Gastrocnemius medialis (tissue), 4 donors: ENCODE measurements at places on chromosomes 7 and 10.

DNA sequence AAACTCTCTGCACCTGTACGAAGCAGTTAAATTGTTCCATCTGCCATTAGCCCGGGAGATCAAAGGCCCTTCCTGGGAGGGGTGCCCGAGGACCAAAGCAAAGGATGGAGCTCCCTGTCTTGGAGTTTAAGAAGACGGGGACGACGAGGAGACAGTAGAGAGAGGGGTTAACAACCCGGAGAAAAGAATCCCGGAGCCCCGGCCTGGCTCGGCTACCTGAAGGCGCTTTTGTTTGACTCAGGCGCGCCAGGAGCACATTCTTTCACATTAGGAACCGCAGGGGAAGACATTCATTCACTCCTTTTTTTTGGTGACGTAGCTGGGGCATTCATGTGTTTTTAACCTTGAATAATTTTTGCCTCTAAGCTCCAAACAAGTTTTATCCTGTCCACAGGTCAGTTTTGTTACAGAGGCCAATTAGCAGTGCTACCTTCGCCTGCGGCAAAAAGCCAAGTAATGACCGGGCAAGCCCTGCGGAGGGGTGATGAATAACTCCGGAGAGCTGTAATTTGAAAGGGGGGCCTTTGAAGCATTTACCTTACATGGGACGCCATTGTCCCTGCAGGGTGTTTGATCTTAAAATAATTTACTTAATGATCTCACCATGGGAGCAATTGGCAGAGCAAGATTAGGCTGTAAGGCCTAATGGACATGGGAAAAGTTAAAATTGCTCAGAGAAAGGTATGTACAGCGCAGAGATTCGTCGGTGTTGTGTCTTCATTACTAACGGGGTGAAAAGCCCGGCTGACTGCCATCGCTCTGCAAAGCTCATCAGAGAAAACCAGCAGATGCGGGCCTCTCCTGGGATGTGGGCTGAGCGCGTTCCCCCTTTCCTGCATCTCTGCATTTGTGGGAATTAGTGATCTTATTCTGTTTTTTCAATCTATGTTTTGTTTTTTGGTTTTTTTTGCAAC is 258.0 kb upstream of the SP4 start:
- no peak for DNase-seq

DNA sequence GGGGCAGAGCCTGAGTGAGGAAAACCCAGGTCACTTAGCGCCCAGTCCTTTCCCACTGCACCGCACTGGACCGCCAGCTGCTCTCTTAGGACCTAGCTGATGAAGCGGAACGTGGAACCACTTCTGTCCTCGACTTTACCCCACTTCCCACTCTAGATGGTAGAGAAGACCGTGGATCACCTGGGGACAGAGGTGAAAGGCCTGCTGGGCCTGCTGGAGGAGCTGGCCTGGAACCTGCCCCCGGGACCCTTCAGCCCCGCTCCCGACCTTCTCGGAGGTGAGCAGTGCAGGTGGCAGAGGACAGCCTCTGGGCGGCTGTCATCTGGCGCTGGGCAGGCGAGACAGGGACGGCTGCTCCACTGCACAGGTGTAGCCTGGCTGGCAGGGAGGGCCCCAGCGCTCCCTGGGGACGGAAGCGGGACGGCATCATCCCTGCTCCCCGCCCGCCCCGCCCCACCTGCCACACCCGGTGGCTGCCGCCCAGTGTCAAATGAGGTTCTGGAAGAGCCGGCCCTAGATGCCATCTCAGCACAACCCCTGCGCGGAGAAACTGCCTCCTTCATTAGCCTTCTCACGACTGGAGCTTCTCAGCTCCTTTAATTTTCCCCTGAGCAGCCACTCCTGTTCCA is 11.7 kb downstream of the PLAC9 start:
- no peak for DNase-seq

DNA sequence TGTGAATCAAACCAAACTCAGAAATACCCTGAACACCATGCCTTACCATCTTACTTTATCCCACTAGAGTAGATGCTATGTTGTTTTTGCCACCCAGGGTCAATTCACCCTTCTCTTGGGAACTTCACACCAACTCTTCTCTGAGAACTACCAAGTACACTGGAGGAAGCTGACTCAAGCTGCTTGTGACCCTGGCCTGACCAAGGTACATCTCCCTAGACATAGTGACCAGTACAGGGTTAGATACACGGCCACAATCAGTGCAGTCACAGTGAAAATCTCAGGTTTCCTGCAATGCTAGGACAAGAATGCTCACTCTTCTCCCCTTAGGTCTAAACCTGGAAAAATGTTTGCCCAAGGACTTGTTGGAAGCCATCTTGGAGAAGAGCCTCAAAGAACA is 31.8 kb downstream of the EZH2 start:
- no peak for DNase-seq

GRCh38 chr10:132856869-132857524 is 71.0 kb upstream of the NKX6-2 start:
- no peak for DNase-seq

GRCh38 chr7:29077854-29078253 is 68.5 kb downstream of the CPVL start:
- DNase-seq, result no peak

DNA sequence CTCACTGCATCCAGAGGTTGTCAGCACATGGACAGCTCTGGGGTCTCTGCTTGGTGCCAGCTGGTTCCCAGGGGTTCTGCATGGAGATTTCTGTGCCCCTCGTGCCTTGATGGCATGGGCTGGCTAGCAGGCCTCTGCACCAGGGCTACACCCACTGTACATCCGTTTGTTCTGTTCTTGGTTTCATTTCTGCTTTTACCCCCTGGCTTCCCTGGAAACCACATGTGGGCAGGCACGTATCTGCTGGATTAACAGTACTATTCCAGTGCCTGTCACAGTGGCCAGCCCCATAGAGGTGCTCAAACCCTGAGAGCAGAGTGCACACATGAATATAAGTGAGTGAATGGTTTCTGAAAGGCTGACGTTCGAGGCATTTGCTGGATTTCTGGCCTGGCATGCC is 207.2 kb upstream of the GPR26 start:
- no peak for DNase-seq

DNA sequence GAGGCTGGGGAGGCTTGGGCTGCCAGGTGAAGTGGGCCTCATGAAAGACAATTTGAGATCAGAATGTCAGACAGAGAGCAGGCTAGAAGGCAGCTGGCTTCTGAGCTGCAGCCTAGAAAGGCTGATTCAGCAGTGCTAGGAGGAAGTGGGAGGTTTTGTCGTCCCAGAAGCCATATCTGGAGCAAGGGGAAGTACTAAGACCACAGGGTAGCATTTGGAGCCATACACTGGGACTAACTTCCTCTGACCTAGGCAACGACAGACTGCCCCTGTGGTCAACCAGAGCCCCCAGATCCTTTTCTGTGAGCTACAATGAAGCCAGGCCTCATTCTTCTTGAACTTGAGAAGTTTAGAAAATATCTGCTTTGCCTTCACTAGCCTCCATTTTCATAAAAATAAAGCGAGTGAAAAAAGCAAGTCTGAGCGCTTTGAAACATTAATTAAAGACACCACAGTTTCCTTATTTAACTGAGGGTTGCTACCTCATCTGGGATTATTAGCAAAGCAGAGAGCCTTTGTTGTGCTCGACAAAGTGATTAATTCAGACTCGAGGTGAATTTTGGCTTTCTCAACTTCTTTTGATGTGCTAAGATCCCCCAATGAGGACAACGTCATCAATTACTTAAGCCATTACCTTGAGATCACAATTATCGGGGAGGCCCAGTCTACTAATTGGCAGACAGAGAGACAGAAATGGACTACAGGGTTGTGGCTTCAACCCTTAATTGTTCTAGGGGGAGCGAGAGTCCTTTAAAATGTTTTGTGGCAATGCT is 26.6 kb downstream of the TBXAS1 start:
- DNase-seq, result no peak

DNA sequence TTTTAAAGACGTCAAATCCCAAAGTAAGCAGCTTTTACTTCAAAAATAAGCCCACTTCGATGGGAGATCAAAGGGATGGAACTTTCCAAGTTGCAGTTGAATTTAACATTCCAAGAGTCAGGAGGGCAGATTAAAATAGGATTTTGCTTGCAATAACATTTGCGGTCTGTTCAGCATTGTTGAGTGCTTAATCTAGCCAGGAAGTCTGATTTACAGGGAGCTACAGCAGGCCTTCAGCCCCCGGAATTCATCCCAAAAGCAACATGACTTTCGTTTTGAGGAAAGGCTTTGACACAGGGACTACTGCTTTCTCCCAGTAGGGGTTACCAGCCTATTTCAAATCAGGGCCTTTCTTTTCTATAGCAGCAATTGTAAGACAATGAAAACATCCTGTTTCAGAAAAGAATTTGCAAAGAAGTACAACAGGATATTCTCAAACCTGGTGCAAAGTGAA is 279.6 kb upstream of the PITRM1 start:
- no peak for DNase-seq

GRCh38 chr10:49549640-49550346 is 10.9 kb upstream of the ERCC6 start:
- DNase-seq, result no peak

DNA sequence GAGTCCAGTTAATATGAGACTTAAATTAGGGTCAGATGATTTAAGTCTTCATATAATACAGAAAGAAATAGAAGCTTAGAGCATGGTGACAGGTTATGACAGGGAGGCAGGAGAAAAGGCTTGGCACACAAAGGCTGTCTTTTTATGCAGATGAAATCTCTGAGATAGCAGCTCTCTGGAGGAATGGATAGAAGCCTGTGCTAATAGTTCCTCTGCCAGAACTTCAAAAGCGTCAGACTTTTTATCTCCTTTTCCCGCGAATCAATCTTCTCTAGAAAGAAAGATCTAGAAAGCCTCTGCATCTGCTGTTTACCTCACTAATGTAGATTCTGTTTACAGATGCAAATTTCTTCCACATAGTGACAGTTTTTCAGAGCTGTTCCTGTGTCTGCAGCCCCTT is 1106.2 kb downstream of the XPNPEP1 start:
- DNase-seq, result no peak

GRCh38 chr10:75450644-75451640 is 19.5 kb downstream of the LRMDA start:
- no peak for DNase-seq

GRCh38 chr7:67990716-67991115 is 994.1 kb downstream of the TYW1 start:
- no peak for DNase-seq

DNA sequence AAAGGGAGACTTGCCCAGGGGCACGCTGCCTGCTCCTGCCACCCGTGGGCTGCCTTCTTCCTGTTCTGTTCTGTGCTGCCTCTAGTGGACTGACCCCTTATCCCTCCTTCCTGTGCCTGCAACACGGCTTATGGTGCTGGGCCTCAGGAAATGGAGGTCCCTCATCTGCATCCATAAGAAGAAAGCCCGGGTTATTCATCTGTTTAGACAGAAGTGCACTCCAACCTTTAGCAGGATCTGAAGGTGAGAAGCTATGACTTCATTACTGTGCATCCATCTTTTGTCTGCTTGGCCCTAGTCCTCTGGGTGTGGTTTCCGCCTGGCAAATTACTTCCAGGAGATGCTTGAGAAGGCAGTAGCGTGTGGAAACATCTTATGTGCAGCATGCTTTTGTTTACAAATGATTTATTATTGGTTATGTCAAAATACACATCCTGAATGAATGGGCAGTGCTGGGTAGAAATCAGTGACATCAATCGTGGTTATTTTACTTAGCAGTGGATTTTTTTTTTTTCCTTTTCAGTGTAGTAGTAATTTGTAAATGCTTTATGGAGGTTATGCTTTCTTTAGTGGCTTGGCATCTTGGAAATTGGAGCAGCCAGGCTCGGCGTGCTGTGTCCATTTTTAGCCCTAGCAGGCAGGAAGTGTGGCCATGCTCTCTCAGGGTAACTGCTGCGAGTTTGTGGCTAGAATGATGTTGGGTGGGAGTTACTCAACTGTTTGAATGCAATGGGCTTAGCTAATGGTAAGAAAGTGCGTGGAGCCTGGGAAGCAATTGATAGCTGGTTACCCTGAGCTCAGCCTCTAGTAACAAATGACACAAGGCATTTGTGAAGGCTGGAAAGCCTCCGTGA is 12.7 kb downstream of the PTPRE start:
- no peak for DNase-seq

GRCh38 chr7:149689291-149689721 is 84.1 kb downstream of the ZNF467 start:
- no peak for DNase-seq

DNA sequence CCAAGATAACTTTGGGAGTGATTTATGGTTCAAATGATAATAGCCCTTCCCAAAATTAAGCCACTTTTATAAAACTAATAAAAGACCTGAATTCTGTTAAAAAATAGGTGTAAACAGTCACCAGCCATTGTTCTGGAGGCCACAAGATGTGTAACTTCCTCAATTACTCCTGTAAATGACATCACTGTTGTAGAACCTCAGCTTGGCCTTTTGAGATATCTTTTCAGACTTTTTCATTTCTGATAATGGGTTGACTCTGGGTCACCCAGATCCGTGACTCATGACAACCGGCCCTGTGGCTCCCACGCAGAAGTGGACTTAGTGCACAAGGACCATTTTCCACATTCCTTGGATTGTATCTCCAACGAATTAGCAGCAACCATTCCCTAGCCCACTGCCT is 106.6 kb downstream of the DKK1 start:
- DNase-seq, result no peak

DNA sequence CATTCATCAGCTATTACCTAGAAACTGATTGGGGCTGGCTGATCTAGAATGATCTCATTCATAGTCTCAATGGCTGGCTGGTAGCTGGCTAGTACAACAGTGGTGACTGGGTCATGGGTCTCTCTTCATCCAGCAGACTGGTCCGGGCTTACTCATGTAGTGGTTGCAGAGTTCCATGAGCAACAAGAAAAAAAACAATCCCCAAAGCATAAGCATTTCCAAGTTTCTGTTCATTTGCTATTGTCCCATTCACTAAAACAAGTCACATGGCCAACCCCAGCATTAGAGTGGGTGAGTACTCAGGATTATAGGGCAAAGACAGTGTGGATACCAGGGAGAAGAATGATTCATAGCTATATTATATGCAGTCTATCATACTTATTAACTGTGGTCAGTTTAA is 85.2 kb upstream of the SEMA3C start:
- no peak for DNase-seq

- DNase-seq, result no peak
Observed at GRCh38 chr10:84156009-84156408, 16.7 kb downstream of the GHITM start.

DNA sequence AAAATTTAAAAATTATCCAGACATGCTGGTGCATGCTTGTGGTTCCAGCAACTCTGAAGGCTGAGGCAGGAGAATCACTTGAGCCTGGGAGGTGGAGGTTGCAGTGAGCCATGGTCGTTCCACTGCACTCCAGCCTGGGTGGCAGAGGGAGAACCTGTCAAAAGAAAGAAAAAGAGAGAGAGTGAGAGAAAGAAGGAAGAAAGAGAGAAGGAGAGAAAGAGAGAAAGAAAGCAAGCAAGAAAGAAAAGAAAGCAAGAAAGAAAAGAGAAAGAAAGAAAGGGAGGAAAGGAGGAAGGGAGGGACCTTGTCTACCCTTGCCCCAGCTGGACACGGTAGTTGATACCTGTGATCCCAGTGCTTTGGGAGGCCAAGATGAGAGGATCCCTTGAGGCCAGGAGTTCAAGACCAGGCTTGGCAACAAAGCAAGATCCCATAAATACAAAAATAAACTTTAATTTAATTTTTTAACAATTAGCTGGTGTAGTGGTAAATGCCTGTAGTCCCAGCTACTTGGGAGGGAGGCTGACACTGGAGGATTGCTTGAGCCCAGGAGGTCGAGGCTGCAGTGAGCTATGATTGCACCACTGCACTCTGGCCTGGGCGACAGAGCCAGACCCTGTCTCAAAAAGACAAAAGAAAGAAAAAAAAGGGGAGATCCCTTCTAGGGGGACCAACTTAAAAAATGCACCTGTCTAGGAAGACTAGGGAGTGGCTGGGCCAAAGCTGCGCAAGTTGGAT is 9.2 kb downstream of the NYAP1 start:
- DNase-seq, result no peak
